NCI-H2029 (cell line): ENCODE measurements at places on chromosomes 13 and 19.

- no peak for DNase-seq
Measured at GRCh38 chr13:106916329-106916976, 348.5 kb upstream of the ARGLU1 start.

- DNase-seq = no peak
Measured at GRCh38 chr13:33206425-33206824, 79.1 kb downstream of the STARD13 start.

- DNase-seq = no peak
Measured at GRCh38 chr19:32809754-32810153, 59.8 kb downstream of the SLC7A9 start.

DNA sequence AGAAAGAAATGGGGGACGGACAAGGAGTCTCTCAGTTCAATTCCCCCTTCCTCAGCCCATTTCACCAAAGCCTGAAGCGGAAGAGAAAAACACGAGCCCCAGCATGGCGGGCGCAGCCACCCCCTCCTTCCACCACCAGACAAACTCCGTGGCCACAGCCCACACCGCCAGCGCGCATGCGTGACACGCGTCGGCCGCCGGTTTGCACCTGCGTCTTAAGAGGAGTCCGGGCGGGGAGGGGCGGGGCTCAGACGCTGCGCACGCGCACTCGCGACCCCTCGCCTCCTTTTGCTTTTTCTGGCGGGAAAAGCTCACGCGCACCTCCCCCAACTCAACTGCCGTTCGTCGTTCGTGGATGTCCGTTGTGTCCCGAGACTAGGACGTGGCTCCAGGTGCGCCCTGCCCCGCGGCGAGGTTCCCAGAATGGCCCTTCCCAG is at the start of gene KASH5:
KASH5 (plus strand) TSS at position 314 of the 437 bp plus-strand sequence. CDS start 2,635 bp downstream, outside the sequence.
- peak; percentile 55 for DNase-seq
